Natural killer cell (primary cell): ENCODE measurements at places on chromosomes 6 and 20. TPM values are rescaled to one million over a fixed set of nuclear protein-coding genes. Genes with fewer than 3 reads are reported as not detected.

IL17F gene
- not detected for total RNA-seq

NKX2-4 gene
- total RNA-seq = not detected

DNA sequence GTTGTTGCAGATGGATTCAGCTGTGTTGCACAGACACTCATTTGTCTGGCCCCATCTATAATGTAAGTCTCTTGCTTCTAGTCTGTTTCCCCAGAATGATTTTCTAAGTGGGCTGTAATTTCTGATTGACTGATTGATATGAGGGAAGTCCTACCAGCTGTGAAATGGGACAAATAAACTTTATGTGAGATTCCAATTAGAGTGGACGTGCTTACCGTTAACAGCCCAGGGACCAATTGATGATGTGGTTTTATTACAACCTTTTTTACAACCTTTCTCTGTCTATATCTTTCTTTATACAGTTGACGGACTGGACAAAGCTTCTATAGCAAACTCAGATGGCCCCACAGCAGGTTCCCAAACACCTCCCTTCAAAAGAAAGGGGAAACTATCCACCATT lies 33.9 kb downstream of the PHACTR2 start:
- DNase-seq = no peak
- no peak overlapping the region for H3K27ac ChIP-seq
- H3K4me1 ChIP-seq = peaks cover 7% of the 10 kb centered on the region
- H3K4me3 ChIP-seq = no peak overlapping the region
- no peaks in the 10 kb centered on the region for H3K36me3 ChIP-seq

- no peak overlapping the region for H3K27ac ChIP-seq
- no peak overlapping the region for H3K4me3 ChIP-seq
- peaks cover 3% of the 10 kb centered on the region for H3K4me1 ChIP-seq
- H3K36me3 ChIP-seq = no peaks in the 10 kb centered on the region
These were observed 114.7 kb downstream of the SASH1 start for GRCh38 chr6:148457137-148457842.

- H3K4me1 ChIP-seq = peaks cover 9% of the 10 kb centered on the region
- DNase-seq = no peak
- H3K36me3 ChIP-seq = no peaks in the 10 kb centered on the region
- no peak overlapping the region for H3K4me3 ChIP-seq
- peaks cover 2% of the 10 kb centered on the region for H3K27me3 ChIP-seq
These were observed 21.1 kb downstream of the TTLL2 start for GRCh38 chr6:167345960-167346359.

DNA sequence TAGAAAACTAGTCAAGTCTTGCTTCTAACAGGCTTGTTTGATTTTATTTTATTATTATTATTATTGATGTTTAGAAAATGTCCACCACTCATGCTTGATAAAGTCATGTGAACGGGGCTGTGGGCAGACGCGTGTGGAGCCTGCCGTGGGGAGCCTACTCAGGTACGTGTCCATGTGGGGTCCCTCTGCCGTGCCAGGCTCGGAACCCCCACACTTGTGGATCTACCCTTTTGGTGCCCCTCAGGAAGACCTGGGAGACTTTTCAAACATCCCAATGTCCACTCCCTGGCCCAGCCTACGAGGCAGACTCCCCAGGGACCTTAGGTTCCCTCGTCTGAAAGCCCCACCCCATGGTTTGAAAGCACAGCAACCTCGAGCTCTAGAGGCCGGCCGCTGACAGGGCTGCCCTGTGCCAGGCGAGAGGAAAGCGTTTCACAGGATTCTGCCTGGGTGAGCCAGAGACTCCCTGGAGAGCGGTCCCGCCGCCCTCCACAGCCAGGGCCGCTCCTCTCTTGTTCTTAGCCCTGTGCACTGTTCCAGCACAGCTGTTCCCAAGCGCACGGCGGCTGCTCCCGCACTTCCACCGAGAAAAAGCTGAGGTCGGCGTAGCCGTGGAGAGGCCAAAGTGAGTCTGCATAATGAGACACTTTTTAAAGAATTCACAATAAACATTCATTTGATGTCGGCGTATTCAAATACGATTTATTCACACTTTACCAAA lies 249.7 kb downstream of the TTLL2 start:
- no peak for DNase-seq
- no peak overlapping the region for H3K27ac ChIP-seq
- no peak overlapping the region for H3K4me3 ChIP-seq
- no peaks in the 10 kb centered on the region for H3K4me1 ChIP-seq
- H3K36me3 ChIP-seq = no peaks in the 10 kb centered on the region
- H3K27me3 ChIP-seq = no peaks in the 10 kb centered on the region
